Right lung (tissue), 10 donors: ENCODE measurements at places on chromosomes 1 and 21.
A peak's percentile ranks its signal among the peaks of the same experiment; 100 is the strongest.

DNA sequence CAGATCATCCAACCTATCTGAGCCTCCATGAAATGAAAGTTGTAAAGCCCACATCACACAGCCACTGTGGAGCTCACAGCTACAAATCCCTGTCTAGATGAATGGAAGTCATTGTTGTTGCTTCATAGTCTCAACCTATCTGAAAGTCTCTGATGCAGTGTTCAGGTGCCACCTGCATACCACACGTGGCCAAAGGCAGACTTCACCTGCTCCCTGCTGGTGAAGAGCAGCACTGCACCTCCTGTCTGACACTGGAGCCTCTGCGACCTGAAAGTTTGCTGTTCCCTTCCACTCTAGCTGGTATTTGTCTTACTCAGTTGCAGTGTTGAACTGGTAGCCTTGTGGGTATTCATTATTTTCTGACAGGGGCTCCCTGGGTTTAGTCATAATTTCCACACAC, 18.4 kb downstream of the LORICRIN start:
- DNase-seq: no peak

- no peak for DNase-seq
Measured at GRCh38 chr1:242025681-242026080, 26.8 kb upstream of the MAP1LC3C start.

DNA sequence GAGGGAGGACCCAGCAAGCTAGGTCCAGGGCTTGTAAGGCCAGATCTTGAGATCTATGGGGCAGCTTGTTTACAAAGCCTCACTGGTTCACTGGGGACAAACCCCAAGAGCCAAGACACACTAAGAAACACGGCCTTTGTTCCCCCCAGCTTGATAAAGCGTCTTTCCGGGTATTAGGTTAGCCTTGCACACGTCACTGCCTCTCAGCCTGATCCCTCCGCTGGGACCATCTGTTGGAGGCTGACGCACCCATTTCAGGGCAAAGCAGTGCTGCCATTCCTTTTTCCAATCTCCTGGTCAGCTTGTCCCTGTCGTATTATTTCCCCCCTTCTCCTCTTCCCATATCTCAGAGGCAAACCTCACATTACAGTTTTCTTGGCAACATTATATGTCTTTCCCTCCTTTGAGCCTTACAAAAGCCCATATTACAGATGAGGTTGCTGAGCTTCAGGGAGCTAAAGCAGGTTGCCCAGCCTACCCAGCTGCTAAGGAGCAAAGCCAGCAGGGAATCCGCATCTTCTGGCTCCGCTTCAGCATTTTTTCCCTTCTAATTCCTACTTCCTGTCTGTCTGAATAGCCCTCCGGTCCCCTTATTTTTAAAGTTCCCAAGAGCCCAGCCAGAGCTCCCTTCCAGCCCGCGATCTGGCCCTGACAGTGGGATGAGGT, 4.1 kb downstream of the HEYL start:
- DNase-seq: no peak

GRCh38 chr1:231969076-231969475, 342.5 kb downstream of the DISC1 start:
- DNase-seq: no peak

GRCh38 chr1:88876573-88877365, 14.6 kb downstream of the GTF2B start:
- DNase-seq: peak; percentile 42
